ENCODE measurements at places on chromosomes 13 and 19.

DNA sequence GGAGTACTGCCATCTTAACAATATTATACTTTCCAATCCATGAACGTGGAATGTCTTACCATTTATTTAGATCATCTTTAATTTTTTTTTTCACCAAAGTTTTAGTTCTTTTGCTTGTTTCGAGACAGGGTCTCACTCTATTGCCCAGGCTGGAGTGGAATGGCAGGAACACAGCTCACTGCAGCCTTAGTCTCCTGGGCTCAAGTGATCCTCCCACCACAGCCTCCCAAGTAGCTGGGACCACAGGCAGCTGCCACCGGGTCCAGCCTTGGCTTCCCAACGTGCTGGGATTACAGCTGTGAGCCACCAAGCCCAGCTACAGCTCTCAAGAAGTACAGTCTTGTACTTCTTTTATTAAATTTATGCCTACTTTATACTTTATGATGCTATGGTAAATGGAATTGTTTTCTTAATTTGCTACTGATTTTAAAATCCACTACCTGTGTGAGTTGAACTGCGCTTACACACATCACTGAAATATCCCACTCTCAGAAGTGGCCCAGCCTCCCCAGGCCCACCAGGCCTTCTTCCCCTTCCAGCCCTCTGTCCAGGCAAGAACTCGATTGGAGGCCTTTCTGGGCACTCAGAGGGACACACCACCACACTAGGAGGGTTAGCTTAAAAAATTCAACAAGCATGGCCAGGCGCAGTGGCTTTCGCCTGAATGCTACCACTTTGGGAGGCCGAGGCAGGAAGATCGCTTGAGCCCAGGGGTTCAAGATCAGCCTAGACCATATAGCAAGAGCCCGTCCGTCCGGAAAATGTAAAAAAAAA, 1.0 kb upstream of the PGLS start:
- no peak for DNase-seq

GRCh38 chr13:37453246-37453645, 145.3 kb downstream of the POSTN start:
- no peak for DNase-seq

- peak; percentile 55 for DNase-seq
Measured at GRCh38 chr19:919199-920050, 2.3 kb downstream of the KISS1R start.

DNA sequence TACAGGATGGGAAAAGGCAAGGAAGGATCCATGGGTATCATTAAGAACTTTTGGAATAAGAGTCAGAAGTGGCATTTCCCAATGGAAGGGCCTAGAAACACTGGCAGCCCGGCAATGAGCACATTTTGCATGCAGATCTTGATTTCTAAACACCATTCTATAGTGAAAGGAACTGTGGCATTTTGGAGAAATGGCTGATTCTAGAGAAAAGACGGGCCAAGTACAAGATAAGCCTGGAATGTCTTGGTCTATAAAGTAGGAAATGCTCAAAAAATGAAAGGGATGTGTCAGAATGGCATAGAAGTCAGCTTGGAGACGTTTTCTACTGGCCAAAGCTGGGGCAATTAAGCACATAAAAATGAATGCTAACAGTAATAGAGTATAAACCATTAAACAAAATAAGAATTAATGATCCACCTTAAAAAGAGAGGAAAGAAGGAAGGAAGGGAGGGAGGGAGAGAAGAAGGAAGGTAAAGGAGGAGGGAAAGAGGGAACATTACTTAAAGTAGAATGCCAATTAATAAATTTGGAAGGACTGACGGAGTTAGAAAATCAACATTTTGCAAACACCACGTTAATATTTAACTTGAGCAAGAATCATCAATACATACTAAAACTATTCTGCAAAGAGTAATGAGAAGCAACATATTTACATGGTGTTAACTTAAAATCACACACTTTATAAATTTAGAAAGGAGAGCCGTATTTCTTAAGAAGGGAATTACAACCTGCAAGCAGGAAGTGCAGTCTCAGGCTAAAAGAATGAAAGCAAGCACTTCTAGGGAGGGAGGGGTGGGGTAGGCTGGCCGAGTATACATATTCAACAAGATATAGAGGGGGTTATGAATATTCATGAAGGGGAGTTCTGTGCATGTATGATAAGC, 78.9 kb downstream of the ANKRD10 start:
- no peak for DNase-seq

DNA sequence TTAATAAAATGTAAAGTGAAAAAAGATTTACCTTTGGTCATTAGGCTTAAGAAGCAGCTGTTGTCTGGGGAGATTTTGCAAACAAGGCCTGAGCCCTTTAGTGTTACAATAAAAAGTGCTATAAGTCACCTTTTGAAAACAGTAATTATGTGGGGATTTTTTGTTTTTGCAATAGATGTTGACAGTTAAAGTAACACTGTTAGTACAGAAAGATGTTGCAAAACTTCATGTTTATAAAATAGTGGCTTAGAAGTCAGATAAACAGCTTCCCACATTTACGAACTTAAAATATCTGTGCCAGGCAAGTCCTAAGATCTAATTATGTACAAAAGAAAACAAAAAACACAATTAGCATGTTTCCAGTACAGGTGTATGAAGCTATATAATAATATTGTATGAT, 138.0 kb upstream of the IRS2 start:
- DNase-seq, result no peak

DNA sequence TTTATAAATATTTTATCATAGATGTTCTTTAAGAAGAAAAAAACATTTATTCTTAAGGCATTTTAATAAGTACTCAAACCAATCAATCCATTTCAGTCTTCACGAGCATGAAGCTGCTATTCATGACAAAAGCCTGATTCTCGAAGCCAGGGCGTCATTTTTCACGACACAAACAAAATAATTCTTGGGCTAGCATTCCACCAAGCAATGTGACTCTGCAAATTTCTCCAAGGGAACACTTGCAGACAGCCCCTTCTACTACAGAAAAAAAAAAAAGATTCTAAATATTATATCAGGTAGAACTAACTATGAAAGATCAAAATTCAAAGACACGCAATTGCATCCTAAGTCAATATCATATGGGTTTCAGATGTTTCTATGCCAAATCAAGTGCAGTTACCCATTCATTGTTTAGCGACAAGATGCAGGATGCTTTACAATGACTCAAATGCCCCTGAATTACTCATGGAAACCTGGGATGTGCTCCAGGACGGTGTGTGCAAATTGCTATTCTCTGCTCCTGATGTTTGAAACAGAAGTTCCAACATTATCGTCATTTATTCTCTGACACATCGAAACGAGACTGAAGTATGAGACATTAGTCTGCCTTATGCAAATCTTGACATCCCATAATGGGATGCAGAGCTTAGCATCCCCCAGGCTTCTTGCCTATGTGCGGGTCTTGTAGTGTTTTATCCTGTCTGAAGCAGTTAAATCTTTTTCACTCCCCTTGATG, 517.7 kb downstream of the MYO16 start:
- DNase-seq, result no peak

GRCh38 chr19:34044021-34044420, 128.3 kb upstream of the LSM14A start:
- DNase-seq, result no peak

DNA sequence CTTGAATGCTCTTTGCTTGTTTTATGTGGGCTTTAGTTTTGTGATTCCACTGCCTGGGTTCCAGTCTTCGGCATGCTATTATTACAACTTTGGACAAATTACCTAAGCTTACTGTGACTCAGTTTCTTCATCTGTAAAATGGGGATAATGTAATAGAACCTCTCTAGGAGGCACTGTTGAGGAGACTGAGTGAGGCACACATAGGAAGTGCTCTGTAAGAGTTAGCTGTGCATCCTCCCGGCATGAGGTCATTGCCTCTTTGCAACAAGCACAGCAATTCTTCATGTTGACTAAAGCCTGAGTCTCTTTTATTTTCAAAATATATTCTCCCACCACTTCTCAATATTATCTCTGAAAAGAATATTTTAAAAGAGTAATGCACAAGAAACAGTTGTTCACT, 227.4 kb downstream of the DLEU7 start:
- DNase-seq, result no peak

DNA sequence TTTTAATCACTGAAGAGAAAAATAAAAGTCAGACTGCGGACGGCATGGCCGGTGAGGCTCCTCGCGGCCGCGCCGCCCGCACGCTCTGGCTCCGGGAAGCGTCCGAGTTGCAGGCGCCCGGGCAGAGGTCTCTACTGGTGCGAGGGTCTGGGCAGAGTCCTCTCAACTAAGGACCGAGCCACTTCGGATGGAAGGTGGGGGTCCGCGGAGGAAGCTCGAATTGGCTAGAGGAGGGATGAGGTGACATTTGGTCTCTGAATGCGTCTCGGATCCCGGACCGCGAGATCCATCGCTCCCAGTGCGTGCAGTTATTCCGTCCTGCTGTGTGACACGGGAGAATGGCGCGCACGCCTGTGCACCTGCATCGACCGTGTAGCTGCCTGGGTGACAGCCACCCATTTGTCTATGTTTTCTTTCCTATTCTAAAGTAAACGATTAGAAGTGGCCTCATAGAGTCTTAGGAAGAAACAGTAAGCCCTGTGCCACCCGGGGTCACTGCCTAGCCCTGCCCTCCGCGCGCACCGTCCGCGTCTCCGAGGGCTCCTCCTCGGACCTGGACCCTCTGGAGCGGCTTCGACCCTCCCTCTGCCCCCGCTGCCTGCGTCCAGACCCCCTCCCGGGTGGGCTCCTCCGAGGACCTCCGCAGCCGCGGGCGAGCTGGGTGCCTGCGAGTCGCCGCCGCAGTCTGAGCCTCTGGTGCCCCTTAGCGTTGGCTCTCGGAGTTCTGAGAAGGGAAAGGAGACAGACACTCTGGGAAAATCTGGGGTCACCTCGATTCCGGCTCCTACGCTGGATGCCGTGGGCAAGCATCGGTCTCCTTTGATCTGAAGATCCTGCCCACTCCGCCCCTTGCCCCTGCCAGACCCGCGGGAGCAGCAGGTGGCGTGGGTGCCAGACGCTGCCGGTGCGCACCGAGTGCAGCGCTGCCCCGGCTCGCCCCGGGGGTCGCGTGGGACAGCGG, 347.4 kb downstream of the LIG4 start:
- DNase-seq, result no peak

GRCh38 chr19:31126236-31126635, 223.0 kb downstream of the TSHZ3 start:
- no peak for DNase-seq

DNA sequence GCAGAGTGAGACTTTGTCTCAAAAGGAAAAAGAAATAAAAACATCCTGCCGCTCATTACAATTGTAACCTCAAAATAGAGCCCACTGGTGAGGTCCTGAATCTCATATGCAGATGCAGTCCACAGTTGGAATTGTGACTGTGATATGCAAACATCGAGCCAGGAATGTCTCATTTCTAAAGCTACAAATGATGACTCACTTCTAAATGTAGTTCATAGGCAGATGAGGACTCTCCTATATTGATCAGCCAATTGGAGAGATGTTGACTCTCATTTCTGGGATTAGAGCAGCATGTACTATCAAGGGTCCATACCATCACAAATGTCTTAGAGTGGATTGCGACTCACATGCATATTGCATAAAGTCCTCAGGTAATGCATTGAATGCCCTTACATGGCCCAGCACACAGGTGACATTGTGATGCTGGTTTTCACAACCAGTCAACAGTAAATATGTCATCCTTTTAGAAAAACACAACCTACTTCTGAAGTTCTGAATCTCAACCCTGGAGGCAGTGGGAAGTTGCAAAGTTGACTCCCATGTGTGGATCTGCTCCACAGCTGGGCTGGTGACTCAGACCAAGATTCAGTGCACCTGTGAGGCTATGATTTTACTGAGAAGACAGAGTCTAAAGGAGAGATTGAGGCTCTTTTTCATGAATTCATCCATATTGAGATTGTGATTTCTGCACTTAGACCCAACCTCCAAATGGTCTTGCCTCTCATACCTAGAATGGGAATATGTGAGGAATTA, 16.9 kb upstream of the ZNF254 start:
- DNase-seq, result no peak

- no peak for DNase-seq
Measured at GRCh38 chr19:46959894-46960556, 59.6 kb upstream of the NPAS1 start.

- no peak for DNase-seq
Measured at GRCh38 chr19:5974721-5975387, 3.1 kb downstream of the RANBP3 start.

- no peak for DNase-seq
Measured at GRCh38 chr19:3065675-3066357, 3.5 kb upstream of the TLE5 start.
